ENCODE measurements at places on chromosomes 16 and 17. TPM values are rescaled to one million over a fixed set of nuclear protein-coding genes. Genes with fewer than 3 reads are reported as not detected.

- DNase-seq = no peak
These were observed 188.5 kb upstream of the C17orf78 start for GRCh38 chr17:37187262-37187661.

DNA sequence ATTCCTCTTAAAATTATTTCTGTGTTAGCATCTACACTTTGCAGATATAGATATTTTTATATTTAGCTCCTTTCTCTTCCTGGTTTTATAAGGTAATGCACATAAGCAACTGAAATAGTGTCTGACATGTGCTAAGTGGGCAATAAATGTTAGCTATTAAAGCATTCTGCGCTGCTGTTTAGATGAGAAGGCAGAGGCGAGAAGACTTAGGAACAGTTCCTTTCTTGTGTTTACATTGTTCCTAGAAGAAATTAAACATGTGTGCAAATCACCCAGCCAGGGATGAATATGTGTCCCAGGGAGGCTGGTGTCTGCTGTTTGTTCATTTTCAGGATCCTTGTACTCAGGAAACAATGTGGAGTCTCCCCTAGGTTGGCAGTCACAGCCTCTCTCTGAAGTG is 292.3 kb downstream of the PMP22 start:
- DNase-seq = no peak

GRCh38 chr16:74321356-74321755 is 24.7 kb downstream of the PSMD7 start:
- no peak for DNase-seq

DNA sequence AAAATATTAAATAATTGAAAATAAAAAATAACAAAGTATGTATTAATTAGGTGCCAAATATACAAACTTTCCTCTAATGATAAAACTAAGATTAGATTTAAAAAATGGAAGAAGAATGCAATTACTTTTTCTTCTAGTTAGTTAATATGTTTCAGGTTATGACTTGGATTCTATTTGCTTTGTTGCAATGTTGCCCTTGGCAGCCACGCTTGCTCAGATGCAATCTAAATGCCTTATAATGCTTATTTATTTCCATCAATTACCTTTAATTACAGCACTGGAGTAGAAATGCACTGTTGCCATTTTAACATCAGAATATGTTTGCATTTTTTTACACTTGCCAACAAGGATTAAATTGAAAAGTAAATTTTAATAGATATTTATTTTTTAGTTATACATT is 263.9 kb downstream of the CNTNAP4 start:
- no peak for DNase-seq

DNA sequence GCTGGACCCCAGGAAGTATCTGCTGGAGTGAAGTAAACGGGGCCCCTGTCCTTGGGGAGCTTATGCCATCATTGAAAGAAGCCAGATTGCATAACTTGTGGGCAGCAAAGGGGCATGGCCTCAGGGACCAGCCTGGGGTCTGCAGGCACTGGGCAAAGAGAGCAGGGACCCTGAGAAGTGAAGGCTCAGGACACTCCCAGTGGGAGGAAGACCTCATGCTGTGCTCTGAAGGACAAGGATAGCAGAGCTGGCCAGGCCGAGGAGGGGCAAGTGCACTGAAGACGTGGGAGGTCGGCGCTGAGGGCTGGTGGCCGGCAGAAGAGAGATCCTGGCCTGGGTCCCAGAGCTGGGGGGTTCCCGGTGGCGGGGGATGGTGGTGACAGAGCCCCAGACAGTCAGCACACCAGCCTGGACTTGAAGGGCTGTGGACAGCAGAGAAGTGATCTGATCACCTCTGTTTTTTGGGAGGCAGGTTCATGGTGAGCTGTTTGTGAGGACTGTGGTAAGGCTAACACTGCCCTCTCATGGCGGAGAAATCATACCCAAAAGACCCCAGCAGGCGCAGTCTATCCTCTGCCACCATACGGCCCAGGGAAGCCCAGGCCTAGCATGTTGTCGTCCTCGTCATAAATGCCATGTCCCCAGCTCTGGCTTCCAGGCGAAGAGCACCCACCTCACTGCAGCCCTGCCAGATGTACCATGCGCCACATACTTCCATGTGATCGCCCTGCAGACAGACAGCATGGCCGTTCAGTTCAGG is 7.1 kb upstream of the CNP start:
- DNase-seq = no peak

- no peak for DNase-seq
These were observed 96.8 kb upstream of the ELAC2 start for GRCh38 chr17:13114601-13115031.

DNA sequence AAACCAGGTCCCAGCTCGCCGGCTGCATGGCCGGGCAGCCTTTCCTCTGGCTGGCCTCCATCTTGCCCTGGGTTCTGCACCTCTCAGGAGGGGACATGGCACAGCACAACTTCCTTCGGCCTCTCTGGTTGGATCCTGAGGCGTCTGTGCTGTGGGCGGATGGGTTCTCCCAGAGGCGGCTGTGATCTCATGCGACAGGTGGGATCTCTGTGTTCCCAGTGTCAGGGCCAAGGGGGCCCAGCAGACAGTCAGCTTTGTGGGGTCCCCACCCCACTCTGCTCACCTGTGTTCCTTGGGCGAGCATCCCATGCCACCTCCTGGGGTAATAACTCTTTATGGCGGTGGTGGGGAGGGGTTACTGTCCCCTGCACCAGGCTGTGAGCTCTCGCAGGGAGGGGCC is 35.8 kb downstream of the FA2H start:
- DNase-seq = no peak

DNA sequence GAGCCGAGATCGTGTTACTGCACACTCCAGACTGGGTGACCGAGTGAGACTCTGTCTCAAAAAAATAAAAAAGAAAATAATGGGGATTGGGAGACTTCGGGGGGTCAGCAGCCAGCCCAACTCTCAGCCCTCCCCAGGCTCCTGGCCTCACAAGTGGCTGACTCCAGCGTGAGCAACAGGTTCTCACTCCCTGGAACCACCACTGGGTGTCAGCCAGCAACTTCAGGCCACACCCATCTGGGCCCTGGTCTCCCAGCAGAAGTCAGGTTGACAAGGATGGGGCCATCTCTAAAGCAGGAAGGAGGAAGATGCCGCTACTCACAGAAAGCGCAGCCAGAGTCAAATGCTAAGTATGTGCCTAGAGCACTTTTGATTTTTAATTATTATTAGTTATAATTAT is 139.4 kb downstream of the C16orf78 start:
- DNase-seq = no peak

DNA sequence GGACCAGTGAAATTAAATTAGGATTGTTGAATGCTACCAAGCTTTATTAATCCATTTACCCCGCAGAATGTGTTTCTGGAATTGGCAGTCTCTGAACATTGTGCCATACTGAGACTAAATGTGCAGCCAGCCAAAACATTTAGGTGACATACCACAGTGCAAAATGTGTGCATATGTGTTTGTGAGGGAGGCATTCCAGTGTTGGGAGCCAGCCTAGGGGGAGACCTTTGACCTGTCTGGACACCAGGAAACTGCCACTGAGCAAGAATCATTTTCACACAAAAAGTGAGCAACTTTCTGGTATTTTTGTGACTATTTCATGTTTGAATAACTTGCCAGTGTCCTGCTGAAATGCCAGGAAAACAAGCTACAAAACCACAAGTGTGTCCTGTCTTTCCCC is 64.7 kb upstream of the SLC12A3 start:
- DNase-seq = no peak

TNFSF12 gene
- total RNA-seq = 64.5 TPM

BPTF gene
- 72.0 TPM for total RNA-seq

ASIC2 gene
- not detected for total RNA-seq

PHLPP2 gene
- 18.3 TPM for total RNA-seq

TNFRSF17 gene
- not detected for total RNA-seq

C1QTNF8 gene
- not detected for total RNA-seq

C16orf89 gene
- total RNA-seq = 9.0 TPM

KRTAP4-1 gene
- total RNA-seq = not detected

GPR179 gene
- total RNA-seq = not detected

UTS2R gene
- not detected for total RNA-seq

Data from omental fat pad (tissue), 4 donors.